ENCODE measurements at places on chromosomes 5 and 9. TPM values are rescaled to one million over a fixed set of nuclear protein-coding genes. Genes with fewer than 3 reads are reported as not detected.

- DNase-seq, result no peak
These were observed 50.3 kb downstream of the ALG2 start for GRCh38 chr9:99171225-99172123.

DNA sequence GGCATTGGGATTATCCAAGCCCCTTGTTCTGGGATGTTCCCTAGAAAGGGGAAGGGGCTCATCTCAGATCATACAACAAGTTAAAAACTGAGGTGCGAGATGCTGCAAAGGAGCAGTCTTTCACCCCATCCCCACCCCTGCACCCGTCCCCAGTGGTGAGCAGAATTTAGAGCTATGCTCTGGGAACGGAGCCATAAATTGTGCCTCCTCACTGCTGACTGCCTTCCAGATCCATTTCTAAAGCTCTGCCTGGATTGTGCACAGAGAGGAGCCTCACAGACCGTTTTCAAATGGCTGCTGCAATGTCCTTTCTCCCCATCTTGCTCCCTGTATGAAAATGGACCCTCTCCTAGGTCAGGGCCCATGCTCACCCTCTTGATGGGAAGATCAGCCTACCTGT lies 8.3 kb downstream of the SLC25A48 start:
- DNase-seq, result no peak

DNA sequence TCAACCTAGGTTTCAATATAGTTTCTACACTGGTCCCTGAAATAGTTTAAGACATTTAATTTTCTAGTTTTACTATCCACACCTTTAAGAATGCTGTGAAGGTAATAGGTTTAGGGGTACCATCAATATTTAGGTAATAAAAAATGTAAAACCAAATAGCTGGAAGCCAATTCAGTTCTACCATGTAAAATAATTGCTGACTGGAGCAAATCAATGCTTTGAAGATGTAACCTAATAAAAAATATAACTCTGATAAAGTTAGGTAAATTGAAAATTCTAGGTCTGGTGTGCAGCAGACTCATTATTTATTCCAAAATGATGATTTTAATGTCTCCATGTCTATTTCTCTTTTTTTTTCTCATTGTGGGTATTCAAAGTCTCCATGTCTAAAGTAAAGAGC lies 21.8 kb downstream of the CDH6 start:
- DNase-seq, result no peak

DNA sequence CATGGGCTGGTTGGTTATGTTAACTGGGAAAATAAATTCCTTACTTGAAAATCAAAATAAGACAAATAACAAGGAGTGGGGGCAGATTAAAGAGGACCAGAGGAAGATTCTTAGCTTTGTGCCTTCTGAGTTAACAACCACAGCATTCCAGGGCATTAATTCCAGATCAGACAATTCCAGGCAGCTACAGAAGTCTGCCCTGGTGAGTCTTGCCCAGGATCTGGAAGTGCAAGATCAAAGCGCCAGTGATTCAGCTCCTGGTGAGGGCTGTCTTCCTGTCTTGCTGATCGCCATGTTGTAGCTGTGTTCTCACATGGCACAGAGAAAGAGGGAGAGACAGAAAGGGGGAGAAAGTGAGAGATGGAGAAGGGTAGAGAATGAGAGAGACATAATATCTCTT lies 65.6 kb downstream of the ANXA2R start:
- DNase-seq, result no peak

GRCh38 chr9:70948744-70949143 lies 172.7 kb downstream of the TRPM3 start:
- DNase-seq, result no peak

DNA sequence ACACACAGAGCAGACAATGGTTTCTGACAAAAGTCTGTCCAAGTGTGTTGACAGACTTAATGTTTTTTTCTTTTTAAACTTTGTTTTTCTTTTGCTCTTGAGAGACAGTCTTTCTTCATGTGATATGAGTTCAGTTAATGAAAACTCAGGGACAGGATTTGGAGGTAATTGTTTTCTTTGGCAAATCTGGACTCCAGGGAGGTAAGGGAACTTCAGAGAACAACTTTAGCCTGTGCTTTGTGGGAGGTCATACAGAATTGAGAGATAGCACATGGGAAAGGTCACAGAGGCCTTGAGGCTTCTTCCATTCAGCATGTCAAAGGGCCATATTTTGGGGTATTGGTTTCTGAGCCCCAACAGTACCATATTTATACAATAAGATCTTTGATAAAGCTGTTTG lies 9.3 kb downstream of the C9orf153 start:
- DNase-seq, result no peak

DNA sequence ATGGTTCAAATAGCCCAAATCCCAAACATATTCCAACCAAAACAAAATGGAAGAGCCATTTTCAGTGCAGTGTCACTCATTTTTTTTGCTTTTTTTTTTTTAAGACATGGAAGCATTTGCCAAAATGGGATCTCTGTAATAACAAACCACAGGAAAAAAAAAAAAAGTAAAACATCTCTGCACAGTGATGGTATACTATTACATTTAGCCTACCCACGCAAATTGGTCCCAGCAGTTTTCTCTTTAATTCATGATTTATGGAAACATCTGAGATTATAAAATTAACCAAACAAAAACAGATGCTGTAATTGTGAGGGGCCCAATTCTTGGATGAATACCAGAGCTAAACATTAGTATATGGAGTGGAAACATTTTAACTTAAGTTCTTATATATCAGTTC lies 566.6 kb downstream of the ZNF608 start:
- DNase-seq, result no peak

- no peak for DNase-seq
These were observed 116.3 kb downstream of the MED27 start for GRCh38 chr9:131963072-131964030.

GRCh38 chr9:69334317-69334716 lies 9.3 kb downstream of the ENTREP1 start:
- DNase-seq, result no peak

- DNase-seq, result no peak
These were observed 750.4 kb downstream of the BRINP1 start for GRCh38 chr9:118618849-118619248.

- no peak for DNase-seq
These were observed 2.8 kb downstream of the DCANP1 start for GRCh38 chr5:135444360-135444759.

- DNase-seq, result no peak
These were observed 63.4 kb upstream of the LRRTM2 start for GRCh38 chr5:138938526-138938925.

DNA sequence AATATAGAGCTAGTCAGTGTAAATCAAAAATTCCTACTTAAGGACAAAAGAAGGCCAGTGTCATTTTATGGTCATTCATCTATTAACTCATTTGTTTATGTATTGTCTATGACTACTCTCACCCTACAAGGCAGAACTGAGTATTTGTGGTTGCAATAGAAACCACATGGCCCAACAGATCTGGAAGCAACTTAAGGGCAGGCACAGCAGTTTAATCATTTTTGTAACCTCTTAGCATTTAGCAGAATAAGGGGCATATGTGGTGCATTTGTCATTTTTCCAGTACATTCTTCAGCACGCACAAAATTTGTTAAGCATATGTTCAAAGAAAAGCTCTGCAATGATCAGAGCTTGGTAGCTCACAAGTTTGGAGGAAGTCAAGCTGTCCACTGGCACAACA lies 1.1 kb downstream of the FKBP15 start:
- DNase-seq, result no peak

GRCh38 chr5:141330299-141331080 lies at the start of gene PCDHGA1:
Gene PCDHGA1 (plus strand): TSS chr5:141330514.
- DNase-seq, result no peak

- DNase-seq, result no peak
These were observed 79.8 kb downstream of the COL27A1 start for GRCh38 chr9:114235033-114235661.

DNA sequence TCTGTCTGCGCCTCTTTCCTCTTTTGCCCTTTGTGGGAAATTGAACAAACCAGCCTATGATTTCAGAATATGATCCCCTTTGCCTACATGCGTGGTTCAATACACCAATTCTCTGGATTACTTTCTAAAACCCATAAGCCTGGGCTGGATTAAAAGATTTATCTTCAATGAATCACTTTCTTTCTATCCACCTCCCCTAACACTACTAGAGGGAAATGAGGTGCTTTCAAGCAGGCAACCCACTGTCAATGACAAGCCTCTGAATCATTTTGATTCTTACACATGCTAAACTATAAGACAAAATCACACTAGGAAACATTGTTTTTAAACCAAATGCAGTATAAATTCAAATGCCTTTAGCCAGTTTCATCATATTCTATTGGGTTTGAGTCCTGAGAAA lies 257.5 kb downstream of the AGTPBP1 start:
- no peak for DNase-seq

GRCh38 chr5:122846051-122846550 lies 688 bp downstream of the SNX24 start:
- DNase-seq, result no peak

The RNF38 gene
- total RNA-seq, result 111 TPM

The GPX3 gene
- not detected for total RNA-seq

The PRDM12 gene
- not detected for total RNA-seq

The ERAP2 gene
- 46.5 TPM for total RNA-seq

The FOXD4L5 gene
- total RNA-seq, result not detected

The SMIM32 gene
- total RNA-seq, result not detected
